ENCODE measurements at places on chromosomes 5 and 9.
A peak's percentile ranks its signal among the peaks of the same experiment; 100 is the strongest.

DNA sequence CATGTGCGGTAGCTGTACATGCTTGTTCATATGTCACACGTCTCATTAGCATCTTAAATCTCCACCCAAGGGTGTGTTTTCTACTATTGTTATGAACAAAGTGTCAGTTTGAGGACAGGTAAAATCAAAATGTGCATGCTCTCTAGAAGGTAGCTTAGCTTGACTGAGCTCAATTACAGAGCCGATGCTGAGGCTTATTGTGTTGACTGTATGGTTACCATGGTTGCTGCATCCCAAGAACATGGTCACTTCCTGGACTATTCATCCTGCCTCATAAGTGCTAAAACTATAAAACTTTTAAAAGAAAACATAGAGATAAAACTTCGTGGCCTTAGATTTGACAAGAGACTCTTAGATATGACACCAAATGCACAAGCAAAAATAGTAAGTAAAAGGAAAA is 426.1 kb upstream of the CTNND2 start:
- no peak for DNase-seq

GRCh38 chr5:9209846-9210492 is 335.9 kb downstream of the SEMA5A start:
- DNase-seq = no peak

DNA sequence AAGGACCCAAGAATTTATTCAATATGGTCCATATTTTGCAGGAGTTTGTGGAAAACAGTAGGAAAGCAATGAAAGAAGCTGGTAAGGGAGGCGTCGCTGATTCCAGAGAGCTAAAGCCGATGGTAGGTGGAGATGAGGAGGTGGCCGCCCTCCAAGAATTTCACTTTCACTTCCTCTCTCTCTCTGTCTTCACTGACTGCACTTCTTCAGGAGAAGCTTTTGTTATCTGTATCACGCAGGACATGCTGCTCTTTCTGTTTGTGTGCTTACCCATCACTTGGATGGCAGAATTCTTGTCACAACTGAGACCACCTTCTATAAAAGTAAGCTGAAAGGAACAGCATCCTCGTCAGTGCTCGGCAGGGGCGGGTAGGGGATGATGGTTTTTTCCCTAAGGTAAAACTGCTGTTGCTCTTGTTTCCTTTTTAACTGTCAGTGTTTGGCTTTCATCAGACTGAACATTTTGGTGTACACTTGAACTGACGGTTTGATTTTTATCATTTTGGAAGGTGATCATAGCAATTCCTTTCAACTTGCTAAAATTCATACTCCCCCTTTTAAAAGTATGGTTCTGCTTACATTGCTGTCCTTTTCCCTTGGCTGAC is 62.4 kb upstream of the FSD1L start:
- DNase-seq = peak; percentile 71

- DNase-seq = no peak
Measured at GRCh38 chr5:120160124-120160895, 303.8 kb upstream of the PRR16 start.

- no peak for DNase-seq
Measured at GRCh38 chr5:158084292-158084691, 225.3 kb upstream of the CLINT1 start.

DNA sequence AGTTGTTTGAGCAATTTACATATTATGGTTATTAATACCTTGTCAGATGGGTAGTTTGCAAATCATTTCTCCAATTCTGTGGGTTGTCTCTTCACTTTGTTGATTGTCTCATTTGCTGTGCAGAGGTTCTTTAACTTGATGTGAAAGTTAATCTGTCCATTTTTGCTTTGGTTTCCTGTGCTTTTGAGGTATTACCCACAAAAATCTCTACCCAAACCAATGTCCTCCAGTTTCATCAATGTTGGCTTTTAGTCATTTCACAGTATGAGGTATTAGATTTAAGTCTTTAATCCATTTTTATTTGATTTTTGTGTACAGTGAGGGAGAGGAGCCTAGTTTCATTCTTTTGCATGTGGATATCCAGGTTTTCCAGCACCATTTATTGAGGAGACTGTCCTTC is 82.4 kb downstream of the MRPS30 start:
- DNase-seq = no peak

GRCh38 chr9:110309681-110310080 is 28.0 kb downstream of the TXNDC8 start:
- DNase-seq = no peak

DNA sequence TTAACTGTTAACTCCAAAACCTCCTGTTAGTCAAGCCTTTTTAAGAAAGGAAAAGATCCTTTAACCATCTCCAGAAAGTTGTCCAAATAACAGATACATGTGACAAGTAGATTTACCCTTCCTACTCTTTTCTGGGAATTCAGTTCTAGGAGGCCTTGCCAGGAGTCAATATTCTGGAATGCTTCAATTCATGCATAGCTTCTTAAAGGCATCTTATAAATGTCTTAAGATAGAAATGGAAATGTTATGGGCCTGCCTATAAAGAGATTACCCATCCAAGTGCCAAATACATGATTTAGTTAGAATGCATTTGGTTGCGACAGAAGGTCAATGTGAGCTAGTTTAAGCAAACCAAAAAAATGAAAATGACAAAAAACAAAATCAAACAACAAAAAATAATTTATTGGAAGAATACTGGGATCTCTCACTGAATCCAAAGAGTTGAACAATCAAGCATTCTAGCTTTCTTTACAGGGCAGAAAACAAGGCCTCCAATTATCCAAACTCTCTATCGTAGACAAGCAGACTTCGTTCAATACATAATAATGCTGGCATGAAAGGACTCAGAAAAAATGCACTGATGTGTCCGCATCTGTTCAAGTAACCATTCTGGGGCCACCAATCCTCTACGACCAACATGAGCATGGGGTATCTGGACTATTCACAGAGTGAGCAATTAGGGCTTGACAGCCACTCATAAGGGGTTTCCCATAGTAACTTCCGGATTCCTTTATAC is 188.6 kb downstream of the CTNND2 start:
- DNase-seq = no peak

DNA sequence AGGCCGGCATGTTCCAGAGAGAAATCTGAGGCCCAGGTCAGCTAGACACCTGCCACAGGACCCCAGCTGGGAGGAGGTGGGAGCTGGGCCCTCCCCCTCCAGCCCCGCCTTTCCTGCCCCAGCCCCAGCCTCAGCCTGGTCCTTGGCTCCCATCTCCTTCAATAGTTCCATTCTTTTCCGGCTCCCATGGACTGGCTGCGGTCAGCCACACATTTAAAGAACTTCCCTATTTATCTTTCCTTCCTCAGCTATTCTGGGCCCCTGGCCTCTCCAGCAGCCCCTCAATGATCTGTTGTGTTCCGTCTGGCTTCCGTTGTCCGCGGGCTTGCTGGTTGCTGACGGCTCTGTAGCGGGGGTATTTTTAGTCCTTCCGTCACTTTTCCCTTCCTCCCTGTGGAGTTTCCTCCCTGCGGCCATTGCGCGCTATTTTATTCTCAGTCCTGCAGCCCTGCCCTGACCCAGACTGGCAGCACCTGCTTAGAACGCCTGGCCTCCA is 73.8 kb downstream of the AMBP start:
- DNase-seq = no peak

GRCh38 chr9:28976684-28977083 is 1403.4 kb upstream of the C9orf72 start:
- no peak for DNase-seq

GRCh38 chr9:95870906-95871305 is 4.6 kb upstream of the ERCC6L2 start:
- no peak for DNase-seq

GRCh38 chr5:95044096-95044495 is 240.8 kb downstream of the MCTP1 start:
- DNase-seq = no peak

DNA sequence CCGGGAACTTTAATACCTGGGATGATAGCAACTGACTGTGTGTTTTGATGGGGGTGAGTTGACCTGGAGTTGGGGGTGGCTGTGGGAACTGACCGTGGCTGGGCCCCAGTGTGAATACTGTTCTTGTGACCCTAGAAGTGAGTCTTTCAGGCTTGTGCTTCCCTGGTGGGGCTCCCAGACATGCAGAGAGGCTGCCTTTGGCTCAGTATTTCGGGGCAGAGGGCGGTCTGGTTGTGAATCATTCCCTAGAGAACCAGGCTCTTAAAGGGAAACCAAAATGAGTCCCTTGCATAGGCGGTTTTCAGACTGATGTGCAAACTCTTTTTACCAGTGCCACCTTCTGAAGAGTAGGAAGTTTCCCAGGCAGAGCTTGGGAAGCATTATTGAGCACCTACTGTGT is 132.1 kb downstream of the MACROH2A1 start:
- no peak for DNase-seq
